Retinal pigment epithelial cell (primary cell): ENCODE measurements at places on chromosomes 5 and 9.
A peak's percentile ranks its signal among the peaks of the same experiment; 100 is the strongest.

GRCh38 chr5:123813264-123813663 lies 301.3 kb downstream of the CSNK1G3 start:
- no peak for DNase-seq

DNA sequence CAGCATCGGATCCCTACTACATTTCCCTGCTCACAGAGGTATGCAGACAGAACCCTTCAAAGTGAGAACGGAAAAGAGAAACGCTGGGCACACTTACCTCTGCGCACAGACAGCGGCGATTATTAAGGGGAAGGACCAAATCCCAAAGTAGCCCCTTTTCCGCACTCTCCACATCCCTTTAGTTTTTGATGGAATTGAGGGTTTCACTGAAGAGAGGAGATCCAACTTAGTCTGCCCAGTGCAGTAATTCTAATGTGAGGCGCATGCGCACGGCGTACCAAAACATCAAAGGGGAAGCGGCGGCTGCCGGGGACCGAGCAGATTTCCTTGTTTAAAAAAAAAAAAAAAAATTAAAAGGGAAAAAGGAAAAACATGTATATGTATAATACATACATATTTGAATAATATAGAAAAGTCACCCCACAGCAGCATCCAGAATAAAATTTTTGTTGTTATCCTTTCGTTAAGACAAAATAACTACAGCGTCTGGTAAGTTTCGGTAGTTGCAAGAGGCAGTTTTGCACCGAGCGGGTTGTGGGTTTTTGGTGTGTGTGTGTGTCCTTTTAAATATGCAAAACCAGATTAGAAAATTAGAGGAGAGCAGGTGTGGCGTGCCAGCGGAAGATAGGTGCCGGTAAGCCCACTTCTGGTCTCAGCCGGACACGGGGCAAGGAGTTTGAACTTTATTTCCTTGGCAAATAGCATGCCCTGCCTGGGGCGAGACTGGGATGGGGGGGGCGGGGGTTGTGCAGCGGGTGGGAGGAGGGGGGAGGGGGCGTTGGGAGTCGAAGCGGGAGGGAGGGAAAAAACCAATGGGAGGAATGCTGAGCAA lies at the start of gene GABRB2:
Gene GABRB2, minus strand, starts transcription at position 256 of the 832 bp plus-strand sequence. Its CDS starts 82 bp downstream, at position 174.
- no peak for DNase-seq

DNA sequence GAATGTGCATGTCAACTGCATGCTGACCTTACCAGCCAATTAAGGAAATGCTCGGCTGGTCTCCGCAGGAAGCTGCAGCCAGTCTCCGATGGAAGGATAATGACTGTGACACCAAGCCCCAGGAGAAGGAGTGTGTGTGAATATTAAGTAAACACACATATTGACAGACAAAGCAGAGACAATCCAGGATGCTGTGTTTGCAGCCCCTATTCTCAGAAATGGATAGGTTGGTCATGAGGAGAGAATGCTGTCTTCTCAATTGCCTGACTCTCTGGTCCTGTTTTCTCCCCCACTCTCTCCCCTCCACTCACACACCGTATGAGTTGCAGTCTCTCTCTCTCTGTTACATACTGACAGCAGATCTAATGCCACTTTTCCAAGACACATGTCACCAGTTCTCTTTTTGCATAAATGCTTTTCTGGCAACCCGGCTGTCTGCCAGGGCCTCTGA lies 85.7 kb downstream of the EPB41L4A start:
- no peak for DNase-seq

GRCh38 chr5:157076558-157076957 lies 17.6 kb upstream of the HAVCR1 start:
- no peak for DNase-seq

GRCh38 chr5:65932676-65933075 lies 6.3 kb downstream of the ERBIN start:
- no peak for DNase-seq

DNA sequence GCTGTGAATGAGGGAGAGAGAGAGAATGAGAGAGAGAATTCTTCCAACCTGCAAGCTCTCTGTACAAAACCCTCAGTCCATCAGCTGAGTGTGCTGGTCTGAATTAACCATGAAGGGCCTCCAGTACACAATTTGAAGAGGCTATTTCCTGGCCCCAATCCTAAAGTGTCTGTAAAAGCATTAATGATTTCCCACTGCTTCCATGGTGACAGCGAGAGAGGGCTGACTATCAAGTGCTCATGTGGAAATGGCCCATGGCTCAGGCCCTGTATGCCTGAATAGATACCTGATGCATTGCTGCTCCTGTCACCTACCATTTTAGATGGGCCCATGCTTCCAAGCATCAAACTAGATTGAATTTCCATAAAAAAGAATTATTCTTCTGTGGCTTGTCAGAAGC lies 592.4 kb downstream of the KIF4B start:
- no peak for DNase-seq

- DNase-seq = no peak
These were observed 21.2 kb upstream of the PFDN1 start for GRCh38 chr5:140324041-140324600.

- DNase-seq = no peak
These were observed 213.4 kb downstream of the MARCHF11 start for GRCh38 chr5:15966066-15966640.

GRCh38 chr5:180901319-180902009 lies 2.5 kb downstream of the BTNL8 start:
- DNase-seq = no peak

DNA sequence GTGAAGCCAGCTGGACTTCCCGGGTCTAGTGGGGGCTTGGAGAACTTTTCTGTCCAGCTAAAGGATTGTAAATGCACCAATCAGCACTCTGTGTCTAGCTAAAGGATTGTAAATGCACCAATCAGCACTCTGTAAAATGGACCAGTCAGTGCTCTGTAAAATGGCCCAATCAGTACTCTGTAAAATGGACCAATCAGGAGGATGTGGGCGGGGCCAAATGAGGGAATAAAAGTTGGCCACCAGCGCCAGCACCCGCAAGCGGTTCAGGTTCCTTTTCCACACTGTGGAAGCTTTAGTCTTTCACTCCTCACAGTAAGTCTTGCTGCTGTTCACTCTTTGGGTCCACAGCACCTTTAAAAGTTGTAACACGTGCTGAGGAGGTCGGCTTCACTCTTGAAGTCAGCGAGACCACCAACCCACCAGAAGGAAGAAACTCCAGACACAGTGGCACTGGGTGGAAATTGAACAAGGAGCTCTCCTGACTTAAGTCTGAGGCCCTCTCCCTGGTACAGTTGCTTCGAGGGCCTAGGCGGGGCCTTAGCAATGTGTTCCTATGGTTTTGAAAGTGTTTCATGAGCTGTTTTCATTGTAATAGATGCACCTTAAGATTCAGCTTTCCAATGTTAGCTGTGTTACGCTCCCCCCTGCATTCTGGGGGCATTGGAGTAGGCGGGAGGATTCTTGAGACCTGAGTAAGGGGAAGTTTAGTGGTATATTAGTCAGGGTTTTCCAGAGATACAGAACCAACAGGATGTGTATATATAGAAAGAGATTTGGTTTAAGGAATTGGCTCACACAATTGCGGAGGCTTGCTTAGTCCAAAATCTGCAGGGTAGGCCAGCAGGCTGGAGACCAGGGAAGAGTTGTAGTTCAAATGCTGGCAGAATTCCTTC lies 21.5 kb upstream of the MYO10 start:
- DNase-seq = no peak

DNA sequence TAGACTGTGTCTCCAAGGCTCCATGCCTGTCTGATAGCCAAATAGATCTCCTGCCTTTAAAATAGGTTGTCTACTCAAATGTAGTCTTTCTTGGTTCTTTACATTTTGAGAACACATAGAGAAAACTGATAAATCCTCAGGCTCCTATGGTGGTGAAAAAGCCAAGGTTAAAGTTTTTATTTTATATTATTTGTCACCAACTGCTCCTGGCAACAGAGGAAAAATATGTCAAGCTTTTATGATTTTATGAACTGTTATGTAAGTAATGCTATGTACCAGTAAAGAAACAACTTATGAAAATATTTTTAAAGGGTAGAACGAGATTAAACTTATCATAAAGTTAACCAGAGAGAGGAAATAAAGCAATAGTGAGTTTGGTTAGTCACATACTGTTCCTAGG lies 222.8 kb downstream of the NR2F1-AS1 start:
- no peak for DNase-seq

GRCh38 chr5:147472664-147473475 lies 37.0 kb downstream of the DPYSL3 start:
- no peak for DNase-seq

GRCh38 chr5:125587631-125588030 lies 835.6 kb upstream of the GRAMD2B start:
- DNase-seq = no peak

GRCh38 chr9:77839459-77840140 lies 191.5 kb upstream of the GNA14 start:
- DNase-seq = peak; percentile 84

DNA sequence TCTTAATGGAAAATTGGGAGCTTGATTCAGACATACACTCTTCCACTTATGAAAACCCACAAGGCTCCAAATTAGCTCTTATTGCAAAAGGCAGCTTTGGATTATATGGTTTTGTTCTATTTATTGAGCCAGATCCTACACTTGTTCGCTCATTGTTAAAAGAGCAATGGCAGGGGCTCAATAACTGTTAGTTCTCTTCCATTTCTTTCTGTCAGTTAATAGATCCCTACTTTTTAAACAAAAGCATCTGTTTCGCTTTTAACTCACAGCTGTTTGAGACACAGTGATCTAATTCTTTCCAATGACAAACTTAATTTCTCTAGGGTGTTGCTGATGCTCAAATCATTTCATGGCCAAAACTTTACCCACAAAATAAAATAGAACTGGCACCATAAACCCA lies 11.7 kb downstream of the C5 start:
- no peak for DNase-seq

DNA sequence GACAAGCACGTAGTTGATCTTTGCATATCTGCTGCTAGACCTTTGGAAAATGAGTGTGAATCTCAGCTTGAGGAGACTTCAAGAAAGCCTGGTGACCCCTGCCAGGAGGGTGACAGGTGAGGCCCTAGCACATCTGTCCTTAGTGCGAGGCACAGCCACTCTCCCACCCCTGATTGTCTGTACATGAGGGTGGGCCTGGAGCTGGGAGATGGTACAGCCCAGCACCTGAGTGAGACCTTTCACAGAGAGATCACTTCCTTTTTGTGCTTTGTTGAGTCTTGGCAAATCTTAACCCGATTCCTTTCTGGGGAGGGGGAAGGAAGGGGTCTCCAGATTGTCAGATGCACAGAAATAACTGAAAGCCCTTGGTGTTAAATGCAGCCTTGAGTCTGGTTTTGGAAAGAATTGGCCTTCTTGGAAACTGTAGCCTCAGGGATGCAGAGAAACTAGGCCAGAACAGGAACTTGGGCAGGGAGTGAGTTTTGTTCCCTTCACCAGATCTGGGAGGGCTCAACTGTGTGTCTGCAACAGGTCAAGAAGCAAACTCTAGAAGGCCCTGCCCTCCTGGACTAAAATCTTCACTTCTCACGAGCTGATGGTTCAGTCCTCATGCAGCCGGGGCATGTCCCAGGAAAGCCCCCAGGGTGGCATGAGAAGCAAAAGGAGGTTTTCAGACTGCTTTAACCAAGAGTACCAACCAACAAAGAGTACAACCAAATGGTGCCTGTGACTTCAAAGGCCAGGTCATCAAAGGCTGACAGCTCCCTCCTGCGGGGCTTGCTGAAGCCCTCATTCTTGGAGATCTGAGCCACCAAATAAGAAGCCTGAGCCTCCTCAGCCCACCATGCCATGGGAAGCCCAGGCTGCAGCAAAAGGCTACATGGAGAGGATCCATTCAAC lies 20.8 kb upstream of the SEMA4D start:
- DNase-seq = no peak

DNA sequence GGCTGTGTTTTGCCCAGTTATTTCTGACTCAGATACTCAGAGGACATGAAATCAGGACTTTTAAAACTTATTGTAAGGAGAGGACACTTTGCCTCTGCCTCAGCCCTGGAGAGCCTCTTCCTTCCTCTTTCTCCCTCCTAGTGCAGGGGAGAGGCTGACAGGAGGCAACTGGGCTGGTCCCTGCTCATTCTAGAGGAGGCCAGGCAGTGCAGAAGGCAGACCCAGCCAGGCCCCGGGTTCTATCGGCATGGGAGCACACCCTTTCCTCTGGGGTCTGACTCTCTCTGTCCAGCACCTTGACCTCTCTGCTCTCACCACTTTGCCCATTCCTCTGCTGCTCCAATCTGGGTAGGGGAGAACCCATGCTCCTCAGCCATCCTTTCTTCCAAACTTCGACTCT lies 16.0 kb upstream of the SMIM32 start:
- DNase-seq = no peak

- no peak for DNase-seq
These were observed 17.0 kb downstream of the TICAM2 start for GRCh38 chr5:115585265-115585664.

DNA sequence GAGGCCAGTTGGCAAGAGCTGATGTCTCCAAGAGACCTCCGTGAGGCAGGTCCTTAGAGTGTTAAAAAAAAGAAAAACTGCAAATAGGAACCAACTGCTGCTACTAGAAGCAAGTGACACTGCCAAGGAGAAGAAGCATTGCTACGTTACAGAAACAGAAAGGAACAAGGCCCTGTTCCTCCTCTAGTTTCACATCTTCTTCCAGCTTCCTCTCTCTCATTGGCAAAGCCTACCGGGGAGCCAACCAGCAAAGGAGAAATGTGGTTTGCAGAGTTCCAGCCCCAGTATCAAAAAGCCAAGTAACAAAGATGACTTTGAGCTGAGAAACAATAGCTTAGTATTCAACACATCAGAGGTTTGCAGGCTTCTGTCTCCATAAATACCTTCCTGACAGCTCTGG lies 145.9 kb downstream of the PRELID2 start:
- DNase-seq = no peak

DNA sequence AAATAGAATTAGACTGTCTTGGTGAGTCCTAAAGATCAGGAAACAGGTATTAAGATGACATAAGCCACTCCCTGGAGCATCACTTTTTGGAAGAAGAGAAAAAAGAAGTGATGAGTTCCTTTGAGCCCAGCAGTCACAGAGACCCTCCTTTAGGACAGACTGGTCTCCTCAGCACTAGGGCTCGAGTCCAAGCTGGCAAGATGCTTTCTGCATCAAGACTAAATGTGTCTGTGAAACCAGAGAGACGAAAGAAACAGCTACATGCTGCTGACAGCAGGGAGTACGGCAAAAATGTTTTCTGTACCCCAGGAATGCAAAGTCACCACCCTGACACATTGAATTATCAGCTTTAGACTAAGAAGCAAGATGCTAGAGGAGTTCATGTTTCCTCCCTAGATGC lies 184.5 kb downstream of the CRB2 start:
- DNase-seq = no peak

- DNase-seq = no peak
These were observed 171.3 kb downstream of the ST8SIA4 start for GRCh38 chr5:100731768-100732167.
